ENCODE measurements at places on chromosomes 2 and 18.

- no peak for DNase-seq
Observed at GRCh38 chr2:75513616-75514170, 47.0 kb downstream of the EVA1A start.

GRCh38 chr2:61419129-61419528 lies 51.8 kb downstream of the USP34 start:
- peak; percentile 31 for DNase-seq

DNA sequence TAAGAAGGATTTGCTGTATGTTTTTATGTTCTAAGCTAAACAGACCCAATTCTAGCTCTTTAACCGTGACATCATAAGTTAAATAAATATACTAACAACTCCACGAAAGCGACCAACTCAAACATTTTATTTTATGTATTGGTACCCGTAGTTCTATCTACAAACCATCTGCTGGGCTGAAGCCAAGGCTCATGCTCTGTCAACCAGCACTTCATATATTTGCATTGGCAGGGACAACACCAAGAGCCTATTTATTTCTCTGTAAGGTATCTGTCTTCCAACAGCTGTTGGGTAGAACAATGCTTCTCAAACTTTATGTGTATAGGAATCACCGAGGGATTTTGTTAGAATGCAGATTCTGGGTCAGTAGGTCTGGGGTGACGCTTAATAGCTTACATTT lies 64.5 kb downstream of the PID1 start:
- no peak for DNase-seq

DNA sequence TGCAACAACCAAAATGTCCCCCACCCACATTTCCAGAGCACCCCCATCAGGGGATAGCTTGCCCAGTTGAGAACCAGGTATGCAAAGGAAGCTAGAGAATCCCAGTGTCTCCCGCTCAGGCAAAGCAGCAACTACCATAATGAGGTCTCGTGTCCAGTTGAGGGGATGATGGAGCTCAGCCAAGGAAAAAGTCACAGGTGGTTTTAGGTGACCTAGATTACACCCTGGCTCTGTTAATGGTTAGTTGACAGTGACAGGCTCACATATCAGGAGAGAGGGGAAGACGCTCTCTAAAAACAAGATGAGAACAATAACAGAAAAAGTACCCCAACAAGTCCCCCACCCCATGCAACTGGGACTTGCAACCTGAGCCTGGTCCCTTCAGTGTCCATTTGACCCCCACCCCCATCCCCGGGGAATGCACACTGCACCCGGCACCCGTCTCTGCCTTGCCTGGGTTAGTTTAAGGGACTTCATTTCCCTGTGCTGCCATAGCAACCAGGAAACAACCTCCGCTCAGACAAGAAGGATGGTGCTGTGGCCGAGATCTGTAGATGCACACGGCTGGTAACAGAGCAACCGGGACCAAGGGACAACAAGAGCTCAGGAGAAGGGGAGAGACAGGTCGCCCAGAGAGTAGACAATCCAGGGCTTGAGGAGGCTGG lies at the start of gene KIAA2012:
Gene KIAA2012, plus strand, starts transcription at position 519 of the 665 bp plus-strand sequence. CDS start 373 bp downstream, outside the sequence.
- DNase-seq, result no peak

DNA sequence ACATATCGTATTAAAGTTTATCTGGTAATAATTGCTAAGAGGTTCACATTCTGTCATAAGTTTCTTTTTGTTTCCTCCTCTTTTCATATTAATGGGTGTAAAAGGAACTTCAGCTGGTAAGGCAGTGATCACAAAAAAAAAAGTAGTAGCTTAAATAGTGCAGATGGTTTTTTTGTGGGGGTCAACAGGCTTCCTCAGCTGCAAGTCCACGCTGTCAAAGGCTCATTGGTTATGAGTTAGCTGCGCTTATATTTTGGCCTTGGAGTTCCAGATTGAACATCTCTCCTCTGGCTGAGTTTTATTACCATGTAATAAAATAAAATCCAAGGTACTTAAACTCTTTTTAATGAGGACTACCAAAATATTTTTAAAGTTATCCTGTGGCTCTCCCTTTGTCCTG lies 277.0 kb upstream of the ZEB2 start:
- no peak for DNase-seq

GRCh38 chr2:9565436-9566153 lies 10.0 kb upstream of the ADAM17 start:
- DNase-seq, result no peak

- no peak for DNase-seq
Observed at GRCh38 chr2:13681936-13682335, 950.6 kb upstream of the LRATD1 start.

DNA sequence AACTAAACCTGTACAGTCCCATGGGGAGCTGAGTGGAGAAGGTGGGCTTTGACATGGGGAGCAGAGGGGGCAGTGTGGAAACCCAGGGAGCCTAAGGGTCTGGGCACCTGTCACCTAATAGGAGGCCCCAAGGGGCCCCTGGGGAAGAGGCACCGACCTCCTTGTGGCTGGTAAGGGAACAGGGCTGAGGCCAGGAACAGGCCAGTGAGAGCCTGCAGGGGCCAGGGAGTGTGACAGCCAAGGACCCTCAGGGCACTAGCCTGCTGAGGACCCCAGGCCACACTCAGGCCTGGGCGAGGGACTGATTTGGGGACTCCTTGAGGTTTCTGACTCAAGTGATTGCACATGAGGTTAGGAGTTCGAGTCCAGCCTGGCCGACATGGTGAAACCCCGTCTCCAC lies 24.5 kb upstream of the ALPP start:
- no peak for DNase-seq

GRCh38 chr2:112839407-112840067 lies 3.0 kb upstream of the IL1B start:
- DNase-seq, result no peak

DNA sequence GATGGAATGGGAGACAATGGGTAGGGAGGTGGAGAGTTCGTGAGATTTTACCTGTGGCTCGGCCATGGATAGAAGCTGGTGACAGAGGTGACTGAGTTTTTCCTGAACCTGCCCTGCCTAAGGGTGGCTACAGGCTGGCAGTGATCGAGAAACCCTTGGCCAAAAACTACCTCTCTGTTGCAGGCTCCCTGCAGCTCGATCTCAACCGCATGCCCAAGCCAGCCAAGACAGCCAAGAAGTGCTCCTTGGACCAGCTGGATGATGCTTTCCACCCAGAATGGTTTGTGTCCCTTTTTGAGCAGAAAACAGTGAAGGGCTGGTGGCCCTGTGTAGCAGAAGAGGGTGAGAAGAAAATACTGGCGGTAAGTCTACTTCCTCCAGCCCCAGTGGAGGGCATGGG lies 225.5 kb downstream of the DYSF start:
- no peak for DNase-seq

GRCh38 chr18:50113726-50114125 lies 81.2 kb downstream of the MYO5B start:
- no peak for DNase-seq

All from activated CD4-positive, alpha-beta T cell treated with anti-CD3 and anti-CD28 coated beads, Interleukin-2, Interleukin-6, amounts not matched to agents 100 ng/mL and 50 ng/mL, durations not matched to agents 16 hours and 8 hours (primary cell).